ENCODE measurements at places on chromosomes 6 and 20.

DNA sequence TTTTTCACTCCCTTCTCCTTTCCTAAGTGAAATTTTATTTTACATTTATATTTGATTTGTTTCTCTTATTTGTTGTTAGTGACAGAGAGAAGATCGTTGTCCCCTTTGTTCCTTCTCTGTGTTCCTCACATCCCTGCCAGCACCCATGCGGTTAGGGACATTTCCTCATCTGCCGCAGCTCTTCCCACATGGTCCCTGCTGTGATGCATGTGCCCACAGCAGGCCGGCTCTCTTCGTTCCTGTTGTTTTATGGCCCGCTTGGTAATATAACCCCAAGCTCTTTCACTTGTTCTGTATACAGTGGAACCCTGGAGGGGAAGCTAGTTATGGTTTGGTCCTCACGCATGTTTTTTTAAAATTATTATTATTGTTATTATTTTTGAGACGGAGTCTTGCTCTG is 23.6 kb downstream of the DTD1 start:
- DNase-seq, result no peak

DNA sequence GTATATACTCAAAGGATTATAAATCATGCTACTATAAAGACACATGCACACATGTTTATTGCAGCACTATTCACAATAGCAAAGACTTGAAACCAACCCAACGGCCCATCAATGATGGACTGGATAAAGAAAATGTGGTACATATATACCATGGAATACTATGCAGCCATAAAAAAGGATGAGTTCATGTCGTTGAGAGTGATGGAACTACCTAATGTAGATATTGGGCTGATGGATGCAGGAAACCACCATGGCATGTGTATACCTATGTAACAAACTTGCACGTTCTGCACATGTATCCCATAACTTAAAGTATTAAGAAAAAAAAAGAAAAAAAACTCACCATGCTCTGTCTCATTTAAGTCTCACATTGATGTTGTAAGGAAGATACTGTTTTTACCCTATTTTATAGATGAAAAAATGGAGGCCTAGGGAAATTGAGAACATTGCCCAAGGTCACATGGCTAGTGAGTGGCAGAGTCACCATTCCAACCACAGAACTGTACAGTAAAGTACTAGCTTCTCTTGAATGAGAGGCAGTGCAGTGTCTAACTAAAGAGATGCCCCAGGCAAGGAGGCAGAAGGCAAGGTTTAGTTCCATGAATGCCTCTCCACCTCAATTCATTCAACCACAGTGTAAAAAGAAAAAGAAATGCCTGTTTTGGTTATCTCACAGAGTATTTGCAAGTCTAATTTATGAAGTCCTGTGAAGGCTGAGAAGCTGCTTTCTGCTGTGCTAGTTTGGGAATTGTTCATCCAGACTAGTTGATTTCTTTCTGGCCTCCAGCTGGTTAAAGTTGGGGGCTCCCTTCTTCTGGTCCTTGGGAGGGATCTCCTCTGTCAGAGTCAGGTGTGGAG is 68.2 kb downstream of the FIG4 start:
- DNase-seq, result no peak

DNA sequence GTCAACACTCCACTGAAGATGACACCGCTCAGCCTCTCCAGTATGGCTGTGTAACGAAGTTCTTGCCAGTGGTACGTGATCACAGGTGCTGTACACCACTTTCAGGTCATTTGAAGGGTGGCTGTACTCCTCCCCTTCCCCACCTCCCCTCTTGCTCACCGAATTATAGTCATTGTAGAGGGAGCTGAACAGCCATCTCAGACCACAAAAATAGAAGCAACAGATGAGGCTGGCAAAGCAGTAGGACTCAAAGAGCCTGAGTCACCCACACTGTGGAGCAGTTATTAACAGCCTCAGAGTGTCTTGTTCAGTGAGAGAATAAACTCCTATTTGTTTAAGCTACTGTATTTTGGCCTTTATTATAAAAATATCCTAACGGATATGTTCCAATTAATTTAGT is 192.5 kb upstream of the MCHR2 start:
- no peak for DNase-seq

- DNase-seq, result no peak
Measured at GRCh38 chr6:161890832-161891297, 617.0 kb upstream of the AGPAT4 start.

DNA sequence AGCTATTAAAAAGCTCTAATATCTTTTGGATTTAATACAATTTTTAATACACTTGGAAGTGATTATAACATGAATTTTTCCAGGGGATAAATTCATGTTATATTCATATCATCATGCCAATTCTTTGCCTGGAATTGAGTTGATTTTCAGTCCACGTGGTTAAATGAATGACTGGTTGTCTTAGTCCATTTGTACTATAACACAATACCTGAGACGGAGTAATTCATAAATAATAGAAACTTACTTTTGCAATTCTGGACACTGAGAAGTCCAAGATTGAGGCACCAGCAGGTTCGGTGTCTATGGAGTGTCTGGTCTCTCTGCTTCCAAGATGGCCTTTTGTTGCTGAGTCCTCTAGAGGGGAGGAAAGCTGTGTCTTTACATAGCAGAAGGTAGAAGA is 66.2 kb upstream of the TRDN start:
- DNase-seq, result no peak

DNA sequence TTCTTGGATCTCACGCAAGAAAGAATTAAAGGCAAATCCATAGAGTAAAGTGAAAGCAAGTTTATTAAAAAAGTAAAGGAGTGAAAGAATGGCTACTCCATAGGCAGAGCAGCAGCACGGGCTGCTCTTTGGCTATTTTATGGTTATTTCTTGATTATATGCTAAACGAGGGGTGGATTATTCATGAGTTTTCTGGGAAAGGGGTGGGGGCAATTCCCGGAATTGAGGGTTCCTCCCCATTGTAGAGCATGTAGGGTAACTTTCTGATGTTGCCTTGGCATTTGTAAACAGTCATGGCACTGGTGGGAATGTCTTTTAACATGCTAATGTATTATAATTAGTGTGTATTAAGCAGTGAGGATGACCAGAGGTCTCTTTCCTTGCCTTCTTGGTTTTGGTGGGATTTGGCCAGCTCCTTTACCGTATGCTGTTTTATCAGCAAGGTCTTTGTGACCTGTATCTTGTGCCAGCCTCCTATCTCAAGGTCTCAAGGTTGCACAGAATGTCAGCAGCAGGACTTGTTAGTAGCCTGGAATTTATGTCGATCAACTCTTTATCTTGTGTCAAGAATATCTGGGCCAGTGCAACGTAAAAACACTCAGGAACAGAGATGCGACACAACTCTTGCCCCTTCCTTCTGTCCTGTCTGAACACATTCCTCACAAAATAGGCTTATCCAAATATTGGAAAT is 931.4 kb downstream of the QKI start:
- DNase-seq, result no peak

DNA sequence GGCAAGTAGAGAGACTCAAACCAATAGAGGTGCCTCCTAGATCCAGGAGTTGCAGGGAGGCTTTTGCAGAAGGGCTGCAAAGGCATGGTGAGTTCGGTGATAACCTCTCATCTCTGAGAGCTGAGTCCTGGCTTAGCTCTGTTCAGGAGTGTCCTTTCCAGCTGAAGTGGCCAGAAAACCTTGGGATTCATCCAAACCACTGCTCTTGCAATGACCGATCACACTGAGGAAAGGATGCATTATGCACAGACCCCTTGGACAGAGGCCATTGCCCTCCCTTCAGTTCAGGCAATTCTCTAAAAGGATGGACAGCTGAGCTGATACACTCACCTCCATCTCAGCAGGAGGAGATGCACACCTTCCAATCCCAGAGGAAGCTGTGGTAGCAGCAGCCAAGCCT is 158.8 kb upstream of the ENPP5 start:
- peak; percentile 13 for DNase-seq

- DNase-seq, result no peak
Measured at GRCh38 chr20:54524849-54525248, 49.5 kb downstream of the DOK5 start.

GRCh38 chr6:22965889-22966288 is 396.5 kb downstream of the HDGFL1 start:
- DNase-seq, result no peak

DNA sequence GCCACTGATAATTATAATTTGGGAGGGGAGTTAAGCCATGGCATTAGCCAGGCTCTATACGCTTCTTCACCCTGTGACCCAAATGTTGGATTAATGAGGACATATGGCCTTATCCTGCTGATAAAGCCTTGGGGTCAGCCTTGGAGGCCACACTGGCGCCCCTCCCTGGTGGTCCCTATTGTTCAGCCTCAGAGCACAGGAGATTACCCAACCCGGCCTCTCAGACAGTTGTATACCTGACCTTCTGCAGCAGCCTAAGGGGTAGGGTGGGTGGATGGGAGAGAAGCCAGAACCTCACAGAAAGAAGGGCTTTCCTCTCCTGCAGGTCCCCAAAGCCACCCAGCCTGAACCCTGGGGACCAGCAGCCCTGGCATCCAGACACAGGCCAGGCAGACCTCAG is 76.8 kb downstream of the LINC00237 start:
- no peak for DNase-seq

DNA sequence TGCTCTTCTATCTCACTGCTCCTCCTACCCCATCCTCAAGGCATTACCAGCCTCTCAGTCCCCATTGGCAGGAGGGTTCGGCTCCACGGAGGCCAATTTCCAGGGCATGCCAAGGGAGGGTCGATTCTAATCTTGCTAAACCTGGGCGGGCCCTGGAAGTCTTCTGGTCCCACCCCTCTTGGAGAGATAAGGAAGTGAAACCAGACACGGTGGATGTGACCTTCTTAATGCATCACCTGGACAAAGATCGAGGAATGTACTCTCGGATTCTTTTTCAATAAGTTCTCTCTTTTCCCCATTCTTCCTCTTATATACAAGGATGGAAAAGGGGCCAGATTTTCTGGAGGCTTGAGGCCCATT is 112.2 kb upstream of the ARMC2 start:
- no peak for DNase-seq

DNA sequence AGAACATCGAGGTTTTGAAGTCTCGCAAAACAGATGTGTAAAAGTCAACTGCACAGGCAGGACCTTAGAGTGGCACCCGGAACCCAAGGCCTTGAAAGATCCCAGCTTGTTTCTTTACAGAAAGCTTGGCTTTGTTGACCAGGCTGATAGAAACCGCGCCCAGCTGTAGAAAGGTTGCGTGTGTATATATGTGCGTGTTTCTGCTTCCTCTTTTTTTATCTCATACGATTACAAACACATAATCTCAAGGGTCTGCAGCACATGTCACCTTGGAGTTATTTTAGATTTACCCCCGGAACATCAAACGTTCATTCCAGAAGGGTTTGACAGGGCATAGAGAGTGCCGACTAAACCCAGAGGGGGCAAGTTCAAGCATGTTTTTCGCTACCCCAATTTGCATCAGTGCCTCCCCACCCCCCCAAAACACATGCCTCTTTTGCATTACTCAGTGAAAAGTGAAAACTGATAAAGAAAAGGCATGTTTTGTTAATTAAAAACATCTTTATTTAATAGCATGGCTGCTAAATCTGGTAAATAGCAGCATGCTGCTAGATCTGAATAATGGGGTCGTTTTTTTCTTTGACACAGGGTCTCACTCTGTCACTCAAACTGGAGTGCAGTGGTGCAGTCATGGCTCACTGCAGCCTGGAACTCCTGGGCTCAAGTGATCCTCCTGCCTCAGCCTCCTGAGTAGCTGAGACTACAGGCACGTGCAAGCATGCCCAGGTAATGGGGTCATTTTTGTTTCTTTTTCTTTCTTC is 33.2 kb upstream of the NCOA3 start:
- DNase-seq, result peak; percentile 46
